Kidney epithelial cell (primary cell): ENCODE measurements at places on chromosomes 12 and 14. TPM values are rescaled to one million over a fixed set of nuclear protein-coding genes. Genes with fewer than 3 reads are reported as not detected.

Gene LTBR
- 134 and 219 TPM in 2 replicates for total RNA-seq

Gene TMEM30B
- total RNA-seq, result 11.3 and 14.1 TPM in 2 replicates

Gene CABP1
- not detected in 2 replicates for total RNA-seq

Gene AVPR1A
- total RNA-seq, result 0.13 and 0.14 TPM in 2 replicates

Gene RASSF8
- total RNA-seq, result 27.1 and 35.3 TPM in 2 replicates

Gene BMP4
- total RNA-seq, result 2.7 and 3.1 TPM in 2 replicates

Gene KLHL33
- 0.08 TPM in 1 of 2 replicates, not detected in the other for total RNA-seq

Gene MTRFR
- 10.9 and 18.5 TPM in 2 replicates for total RNA-seq

Gene MSI1
- 3.6 and 8.1 TPM in 2 replicates for total RNA-seq

Gene KRT83
- total RNA-seq, result not detected in 2 replicates

Gene GPR84
- total RNA-seq, result not detected in 2 replicates
